ENCODE measurements at places on chromosomes 3 and 15.
A peak's percentile ranks its signal among the peaks of the same experiment; 100 is the strongest.

DNA sequence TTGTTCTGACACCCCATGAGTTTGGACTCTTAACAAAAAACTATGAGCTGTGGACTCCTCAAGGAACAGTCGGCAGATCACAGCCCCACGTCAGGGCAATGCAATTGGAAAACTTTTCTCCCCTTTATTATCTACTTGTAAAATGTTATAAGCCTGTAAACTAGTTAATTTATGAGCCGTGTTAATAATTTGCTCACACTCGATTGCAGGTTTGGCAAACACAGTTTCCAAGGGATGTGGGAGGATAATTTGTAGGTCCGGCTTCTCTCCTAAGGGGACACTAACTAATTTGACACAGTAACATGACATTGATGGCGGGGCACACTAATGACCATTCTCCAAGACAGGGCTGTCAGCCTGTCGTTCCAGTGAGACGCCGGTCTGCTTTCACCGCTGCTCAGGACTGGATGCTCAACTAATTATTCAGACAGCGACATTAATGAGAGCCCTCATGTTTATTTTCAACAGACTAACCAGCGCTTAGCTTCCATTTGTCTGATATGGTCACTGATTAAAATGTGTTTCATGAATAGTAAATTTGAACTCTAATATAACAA lies 222.1 kb downstream of the FOXP1 start:
- DNase-seq, result no peak

DNA sequence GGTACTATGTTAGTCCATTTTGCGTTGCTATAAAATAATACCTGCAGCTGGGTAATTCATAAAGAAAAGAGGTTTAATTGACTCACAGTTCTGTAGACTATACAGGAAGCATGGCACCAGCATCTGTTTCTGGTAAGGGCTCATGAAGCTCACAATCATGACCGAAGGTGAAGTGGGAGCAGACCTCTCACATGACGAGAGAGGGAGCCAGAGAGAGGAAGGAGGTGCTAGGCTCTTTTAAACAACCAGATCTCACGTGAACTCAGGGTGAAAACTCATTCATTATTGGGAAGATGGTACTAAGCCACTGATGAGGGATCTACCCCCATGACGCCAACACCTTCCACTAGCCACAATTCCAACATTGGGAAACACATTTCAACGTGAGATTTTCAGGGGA lies 301.7 kb upstream of the MDFIC2 start:
- DNase-seq, result no peak

- DNase-seq, result peak; percentile 75
These were observed 132.4 kb upstream of the PLXNA1 start for GRCh38 chr3:126850370-126851085.

GRCh38 chr3:156456771-156457224 lies 98.1 kb downstream of the SSR3 start:
- no peak for DNase-seq

- DNase-seq, result no peak
These were observed 296.8 kb downstream of the WDR72 start for GRCh38 chr15:53462651-53463050.

DNA sequence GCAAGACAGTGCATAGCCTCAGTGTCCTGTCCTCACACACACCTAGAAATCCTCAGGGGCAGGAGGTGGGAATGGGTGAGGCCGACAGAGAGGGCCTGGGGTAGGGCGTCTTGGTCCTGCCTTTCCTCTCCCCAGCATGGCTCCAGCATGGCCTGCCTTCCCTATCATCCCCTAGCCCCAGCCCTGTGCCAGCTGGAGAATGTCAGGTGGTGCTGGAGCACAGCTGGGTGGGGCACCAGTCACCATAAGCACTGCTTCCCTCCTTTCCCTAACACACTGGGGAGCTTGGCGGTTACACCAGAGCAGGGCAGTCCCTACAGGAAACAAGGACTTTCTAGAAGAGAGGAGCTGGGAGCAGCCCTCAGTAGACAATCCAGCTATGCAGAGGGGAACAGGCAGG lies 236.8 kb downstream of the KLF13 start:
- DNase-seq, result no peak

DNA sequence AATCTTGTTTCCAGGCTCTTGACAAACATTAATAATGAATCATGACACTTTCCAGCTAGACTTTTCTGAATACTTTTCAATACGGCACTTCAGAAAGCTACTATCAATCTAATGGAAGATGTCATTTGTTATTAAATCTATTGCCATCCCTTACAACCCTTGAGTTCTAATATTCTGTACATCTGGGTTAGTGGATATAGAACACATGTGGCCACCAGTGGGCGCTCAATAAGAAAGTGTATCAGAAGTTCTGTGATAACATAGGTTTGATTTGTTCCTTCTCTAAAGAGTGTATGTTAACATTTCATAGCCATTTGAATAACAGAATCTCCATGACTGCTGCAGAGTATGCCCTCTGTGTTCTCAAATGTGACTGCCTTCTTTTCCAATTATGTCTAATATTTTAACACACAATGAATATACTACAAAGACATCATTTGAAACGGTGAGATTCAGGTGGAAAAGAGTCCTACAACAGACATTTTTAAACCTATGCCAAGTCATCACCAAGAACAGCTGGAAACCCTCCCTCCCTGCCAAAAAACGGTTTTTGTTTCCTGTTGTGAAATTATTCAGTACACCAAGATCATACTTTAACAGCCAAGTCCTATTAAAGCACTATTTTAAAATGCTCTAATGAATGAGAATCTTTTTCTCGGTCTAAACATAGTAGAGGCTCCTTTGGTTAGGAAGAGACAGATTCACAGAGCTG lies 22.2 kb downstream of the ALDH1A2 start:
- peak; percentile 44 for DNase-seq

GRCh38 chr3:12181301-12181700 lies 22.6 kb upstream of the TIMP4 start:
- DNase-seq, result no peak

- DNase-seq, result peak; percentile 31
These were observed 30.8 kb upstream of the BHLHE40 start for GRCh38 chr3:4948395-4948794.

GRCh38 chr15:67125589-67126502 lies 60.4 kb downstream of the SMAD3 start:
- peak; percentile 99 for DNase-seq

DNA sequence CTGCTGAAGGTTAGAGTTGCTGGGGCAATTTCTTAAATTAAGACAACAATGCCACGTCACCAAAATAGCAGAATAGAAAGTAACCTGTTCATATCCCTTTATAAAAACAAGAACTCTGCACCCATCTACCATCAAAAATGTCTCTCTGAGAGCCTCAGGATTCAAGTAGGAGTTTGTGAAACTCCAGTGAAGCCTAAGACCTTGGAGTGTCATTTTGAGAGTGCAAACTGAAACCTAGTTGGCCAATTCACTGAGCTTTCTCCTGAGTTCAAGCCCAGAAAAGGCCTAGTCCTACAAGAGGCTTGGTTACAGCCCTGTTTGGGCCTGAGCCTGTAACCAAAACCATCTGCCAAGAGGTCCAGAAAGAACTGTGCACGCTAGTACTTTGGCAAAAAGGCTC lies 335.1 kb downstream of the EFHB start:
- no peak for DNase-seq

DNA sequence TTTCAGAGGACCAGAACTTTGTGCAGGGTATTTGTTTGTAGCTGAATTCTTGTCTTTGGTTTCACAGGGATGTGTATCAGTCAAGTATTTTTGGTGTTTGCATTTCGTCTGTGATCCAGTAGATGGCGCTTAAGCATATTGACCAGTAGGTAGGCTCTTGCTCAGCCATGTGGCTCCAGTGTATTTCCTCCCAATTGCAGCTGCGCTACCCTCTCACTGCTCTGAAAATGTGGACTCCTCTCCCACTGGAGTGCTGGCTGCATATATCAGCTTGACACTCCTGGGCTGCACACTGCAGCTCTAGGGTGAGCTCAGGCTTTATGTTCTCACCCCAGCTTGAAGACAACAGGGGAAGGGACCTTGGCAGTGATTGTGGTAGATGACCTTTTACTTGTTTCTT lies 1264.3 kb upstream of the ALCAM start:
- DNase-seq, result peak; percentile 60

DNA sequence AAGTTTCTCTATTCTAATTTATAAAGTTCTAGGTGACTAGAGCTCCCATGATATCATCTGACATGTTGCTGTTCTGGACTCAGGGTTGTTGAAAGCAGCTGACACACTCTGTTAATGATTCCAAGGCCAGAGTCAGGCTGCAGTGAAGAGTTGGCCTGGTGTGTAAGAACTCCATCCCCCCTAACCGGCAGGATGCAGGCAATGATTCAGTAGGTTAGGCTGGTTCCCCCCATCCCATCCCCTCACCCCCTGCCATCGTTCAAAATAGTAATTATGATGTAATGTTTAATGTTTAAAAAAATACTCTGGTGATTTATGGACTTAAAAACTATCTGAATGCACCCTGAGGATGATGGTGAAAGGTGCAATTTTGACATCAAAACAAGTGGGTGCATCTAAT lies 4.6 kb upstream of the TRIM71 start:
- no peak for DNase-seq

- DNase-seq, result no peak
These were observed 15.8 kb upstream of the NFKBIZ start for GRCh38 chr3:101833446-101833974.

DNA sequence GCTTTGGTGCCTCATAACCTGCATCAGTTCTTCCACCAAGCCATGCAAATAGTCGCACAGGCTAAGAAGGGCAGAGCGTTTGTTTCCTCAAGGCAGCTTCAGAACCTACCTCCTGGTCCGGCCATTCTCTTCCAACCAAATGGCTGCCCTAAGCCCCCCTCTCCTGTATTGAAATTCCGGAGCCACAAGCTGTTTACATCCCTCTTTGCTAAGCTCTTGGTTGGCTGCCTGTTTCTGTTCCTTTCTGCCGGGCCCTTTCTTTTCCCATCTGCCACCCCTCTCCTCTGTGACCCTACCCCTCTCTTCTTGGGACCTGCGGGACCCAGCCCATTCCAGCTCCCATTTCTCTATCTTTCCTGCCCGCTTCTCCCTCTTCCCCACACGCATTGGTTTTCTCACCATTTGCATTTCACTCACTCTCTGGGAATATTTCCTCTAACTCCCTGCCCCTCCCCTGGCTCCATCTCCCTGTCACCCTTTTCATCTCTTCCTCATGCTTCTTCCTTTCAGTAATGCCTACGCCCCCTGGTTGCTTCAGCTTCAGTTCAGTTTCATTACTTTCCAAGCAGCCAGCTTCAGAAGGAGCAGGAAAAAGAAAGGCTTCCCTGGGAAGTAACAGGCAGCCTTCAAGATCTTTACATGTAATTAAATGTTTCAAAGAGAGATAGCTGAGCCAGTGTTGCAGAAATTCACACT lies 113.5 kb downstream of the RAB11A start:
- DNase-seq, result no peak

- no peak for DNase-seq
These were observed 257.2 kb upstream of the SOX2 start for GRCh38 chr3:181454451-181455027.

GRCh38 chr3:25784971-25785370 lies 1.7 kb upstream of the NGLY1 start:
- DNase-seq, result no peak

DNA sequence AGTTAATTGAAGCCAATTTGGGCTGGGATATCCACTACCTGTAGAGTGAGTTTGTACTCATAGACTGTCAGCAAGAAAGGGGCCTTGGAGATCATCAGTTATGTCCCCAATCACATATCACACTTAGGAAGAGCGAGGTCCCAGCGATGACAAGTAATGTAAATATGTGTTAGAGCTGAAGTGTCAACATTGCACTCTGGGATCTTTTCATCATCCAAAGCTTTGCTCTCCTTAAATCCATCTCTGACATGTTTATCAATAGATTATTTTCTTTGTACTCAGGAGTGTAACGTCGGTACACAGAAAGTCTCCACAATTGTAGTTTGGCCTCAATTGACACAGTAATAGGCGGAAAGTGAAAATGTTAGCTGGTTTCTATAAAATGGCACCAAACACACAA lies 113.7 kb upstream of the TPRG1 start:
- DNase-seq, result no peak

DNA sequence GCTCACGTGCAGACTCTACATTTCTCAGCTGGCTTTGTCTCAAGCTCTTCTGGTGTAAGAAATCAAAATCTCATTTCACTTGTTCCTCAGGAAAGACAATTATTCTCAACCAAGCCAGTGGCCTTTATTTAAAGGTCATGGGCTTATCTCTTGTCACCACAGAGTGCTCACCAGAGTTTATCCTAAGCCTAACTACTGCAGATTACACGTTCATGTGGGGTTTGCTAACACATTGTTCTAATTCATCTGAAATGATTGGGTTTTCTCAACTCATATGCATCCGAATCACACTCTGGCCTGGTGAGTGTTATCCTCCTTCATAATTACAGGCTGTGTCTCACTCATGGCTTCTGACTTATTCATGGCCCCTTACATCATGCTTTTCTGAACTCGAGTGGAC lies 83.3 kb upstream of the TSC22D2 start:
- DNase-seq, result no peak

DNA sequence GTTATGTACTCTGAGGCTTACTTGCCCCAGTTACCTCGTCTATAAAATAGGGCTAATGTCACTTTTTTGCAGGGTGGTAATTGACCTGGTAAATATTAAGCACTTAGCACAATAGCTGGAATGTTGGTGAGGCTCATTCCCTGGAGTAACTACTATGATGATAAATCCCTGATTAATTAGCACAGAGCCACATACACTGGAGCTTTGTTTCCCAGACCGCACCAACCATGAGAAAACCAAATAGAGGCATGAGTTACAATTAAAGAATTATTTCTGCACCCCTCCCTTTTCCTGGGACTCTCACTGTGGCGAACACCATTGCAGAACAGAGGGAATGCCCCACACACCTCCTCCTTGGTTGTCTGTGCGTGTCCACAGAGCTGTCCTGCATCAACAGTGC lies 76.6 kb upstream of the CPOX start:
- no peak for DNase-seq

DNA sequence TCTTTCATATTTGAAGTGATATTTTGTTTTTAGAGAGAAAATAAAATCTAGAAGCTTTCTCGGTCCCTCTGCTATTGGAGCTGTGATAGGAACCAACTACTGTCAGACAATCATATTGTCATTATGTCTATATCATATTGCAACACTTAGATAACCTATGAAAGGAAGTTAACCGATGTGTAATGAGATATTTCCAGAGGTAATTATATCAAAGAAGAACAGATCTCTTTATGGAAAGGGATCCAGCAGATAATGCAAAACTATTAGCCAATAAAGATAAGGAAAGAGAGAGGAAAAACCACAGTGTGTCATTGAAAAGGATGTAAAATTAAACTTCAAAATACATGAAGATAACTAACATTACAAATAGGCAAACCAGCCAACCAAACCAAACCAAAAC lies 529.1 kb upstream of the CCDC54 start:
- no peak for DNase-seq

GRCh38 chr15:77059786-77060361 lies 11.0 kb downstream of the TSPAN3 start:
- no peak for DNase-seq

- DNase-seq, result no peak
These were observed 966 bp downstream of the ALAS1 start for GRCh38 chr3:52198643-52199608.
